Tibial nerve (tissue), 4 donors: ENCODE measurements at places on chromosomes 12 and 14. TPM values are rescaled to one million over a fixed set of nuclear protein-coding genes. Genes with fewer than 3 reads are reported as not detected.

DNA sequence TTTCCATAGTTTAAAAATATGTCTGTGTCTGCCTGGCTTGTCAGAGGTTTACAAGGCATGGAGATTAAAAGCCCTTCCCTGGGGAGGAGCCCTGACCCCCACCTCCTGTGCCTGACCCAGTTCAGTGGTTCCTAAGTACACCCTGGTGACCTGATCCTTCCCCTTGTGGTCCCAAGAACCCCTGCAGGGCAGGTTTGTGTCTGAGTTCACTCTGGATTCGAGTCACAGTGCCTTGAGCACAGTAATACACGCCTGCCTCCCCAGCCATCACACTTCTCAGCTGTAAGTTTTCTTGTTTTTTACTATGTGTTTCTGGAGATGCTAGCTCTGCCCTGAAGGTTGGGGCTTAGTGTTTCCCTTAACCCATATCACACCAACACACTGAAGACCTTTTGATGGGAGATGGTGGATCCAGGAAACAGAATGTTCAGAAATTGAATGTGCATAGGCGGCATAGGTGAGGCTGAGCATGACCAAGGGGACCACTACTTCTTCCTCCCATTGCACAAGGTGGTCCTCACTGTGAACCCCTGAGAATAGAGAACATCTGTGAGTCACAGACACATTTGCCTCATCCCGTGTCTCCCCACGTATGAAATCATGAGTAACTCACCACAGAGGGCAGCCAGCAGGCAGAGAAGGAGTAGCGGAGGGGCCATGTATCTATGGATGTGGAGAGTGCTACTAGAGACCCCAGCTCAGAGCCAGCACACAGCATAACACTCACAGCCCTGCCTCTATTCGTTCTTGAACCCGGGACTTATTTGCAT, 962.9 kb downstream of the TMEM121 start:
- no peaks in the 10 kb centered on the region for H3K36me3 ChIP-seq
- no peak for DNase-seq
- no peaks in the 10 kb centered on the region for H3K4me1 ChIP-seq
- no peak overlapping the region for H3K27ac ChIP-seq
- H3K4me3 ChIP-seq: no peak overlapping the region
- no peaks in the 10 kb centered on the region for H3K27me3 ChIP-seq

GRCh38 chr12:105109465-105110212, 2.1 kb downstream of the WASHC4 start:
- no peaks in the 10 kb centered on the region for H3K4me1 ChIP-seq
- H3K4me3 ChIP-seq: no peak overlapping the region
- no peaks in the 10 kb centered on the region for H3K27me3 ChIP-seq

DNA sequence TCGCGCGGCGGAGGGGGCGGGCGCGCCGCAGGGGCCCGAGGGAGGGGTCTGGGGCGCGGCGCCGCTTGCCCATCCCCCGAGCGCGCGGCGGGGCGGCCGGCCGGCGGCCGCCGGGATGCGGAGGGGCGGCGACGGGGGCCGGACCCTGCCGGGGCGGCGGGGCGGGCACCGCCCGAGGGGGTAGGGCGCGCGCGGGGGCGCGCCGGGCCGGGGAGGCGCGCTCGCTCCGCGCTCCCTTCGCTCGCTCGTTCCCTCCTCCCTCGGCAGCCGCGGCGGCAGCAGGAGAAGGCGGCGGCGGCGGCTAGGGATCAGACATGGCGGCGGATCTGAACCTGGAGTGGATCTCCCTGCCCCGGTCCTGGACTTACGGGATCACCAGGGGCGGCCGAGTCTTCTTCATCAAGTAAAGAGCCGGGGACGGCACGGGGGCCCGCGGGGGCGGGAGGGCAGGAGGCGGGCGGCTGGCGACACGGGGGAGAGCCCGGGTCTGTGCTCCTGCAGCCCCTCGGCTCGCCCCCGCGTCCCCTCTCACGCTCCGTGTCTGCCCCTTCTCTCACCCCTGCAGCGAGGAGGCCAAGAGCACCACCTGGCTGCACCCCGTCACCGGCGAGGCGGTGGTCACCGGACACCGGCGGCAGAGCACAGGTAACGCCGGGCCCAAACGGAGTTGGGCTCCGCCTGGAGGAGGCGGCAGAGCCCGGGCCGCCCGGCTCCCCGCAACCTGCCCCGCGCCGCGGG, at the start of gene PLEKHA5:
TSS of gene PLEKHA5 (plus strand) at position 248 of the 738 bp plus-strand sequence. CDS start at position 315, 67 bp downstream.
- peak within 1 kb of the TSS; percentile 65 for H3K27ac ChIP-seq
- H3K4me1 ChIP-seq: no peaks in the 10 kb centered on the region
- peak; percentile 52 for DNase-seq
- H3K36me3 ChIP-seq: no peaks in the 10 kb centered on the region

DNA sequence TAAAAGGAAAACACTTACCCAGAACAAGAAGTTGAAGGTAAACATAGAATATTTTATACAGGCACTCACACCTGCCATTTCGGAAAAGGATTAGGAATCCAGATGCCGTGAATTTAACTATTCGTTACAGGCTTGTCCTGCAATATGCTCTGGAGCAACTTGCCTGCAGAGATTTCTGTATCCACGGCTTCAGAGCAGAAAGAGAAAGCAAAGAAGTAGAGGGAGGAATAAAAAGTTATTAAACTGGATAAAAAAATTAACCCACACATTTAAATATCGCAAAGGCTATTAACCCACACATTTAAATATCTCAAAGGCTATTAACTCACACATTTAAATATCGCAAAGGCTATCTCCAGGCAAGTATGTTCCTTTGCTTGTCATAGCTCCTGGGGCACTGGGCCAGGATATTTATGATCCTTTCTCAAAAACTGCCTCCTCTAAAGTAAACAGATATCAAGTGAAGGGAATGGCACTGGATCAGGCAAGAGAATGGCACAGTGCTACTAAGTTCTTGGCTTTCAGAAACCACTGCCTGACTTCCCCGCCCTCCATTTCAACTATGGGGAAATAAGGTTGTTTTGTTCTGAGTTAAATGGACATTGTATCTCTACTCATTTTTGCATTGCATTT, at the start of gene TSPAN8:
TSS of gene TSPAN8 (minus strand) at position 399 of the 633 bp plus-strand sequence. CDS start at position 78, 321 bp downstream.
- peak within 1 kb of the TSS; percentile 67 for H3K27ac ChIP-seq
- H3K4me1 ChIP-seq: no peaks in the 10 kb centered on the region
- no peaks in the 10 kb centered on the region for H3K36me3 ChIP-seq
- peak within 1 kb of the TSS; percentile 16 for H3K4me3 ChIP-seq

- H3K4me1 ChIP-seq: no peaks in the 10 kb centered on the region
- H3K27ac ChIP-seq: no peak overlapping the region
- no peaks in the 10 kb centered on the region for H3K36me3 ChIP-seq
- no peaks in the 10 kb centered on the region for H3K27me3 ChIP-seq
- H3K4me3 ChIP-seq: no peak overlapping the region
These were observed 1193.3 kb downstream of the FLRT2 start for GRCh38 chr14:86723254-86723624.

GRCh38 chr14:22494486-22495135, 94.4 kb downstream of the DAD1 start:
- no peak overlapping the region for H3K4me3 ChIP-seq
- H3K4me1 ChIP-seq: no peaks in the 10 kb centered on the region
- peak overlapping the region; percentile 23 for H3K27ac ChIP-seq

DNA sequence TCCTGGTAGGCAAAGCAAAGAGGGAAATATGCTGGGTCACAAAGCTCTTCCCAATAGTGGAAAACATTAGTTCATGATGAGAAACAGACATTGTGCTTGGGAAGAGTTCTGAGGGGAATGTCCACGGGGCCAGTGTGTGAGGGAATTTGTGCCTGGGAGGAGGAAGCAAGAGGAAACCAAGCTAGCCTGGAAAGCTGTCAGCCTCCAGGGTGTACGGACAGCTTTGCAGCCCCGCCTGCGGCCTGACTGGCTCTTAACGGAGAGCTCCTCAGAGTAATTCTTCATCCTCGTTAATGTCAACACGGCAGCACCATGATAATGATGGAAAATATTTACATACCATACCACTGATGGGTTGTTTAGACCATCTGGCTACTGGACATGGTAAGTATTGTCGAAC, 32.4 kb downstream of the PITPNM2 start:
- no peaks in the 10 kb centered on the region for H3K36me3 ChIP-seq
- peaks cover 25% of the 10 kb centered on the region for H3K4me1 ChIP-seq
- no peak overlapping the region for H3K4me3 ChIP-seq
- no peak overlapping the region for H3K27ac ChIP-seq
- no peaks in the 10 kb centered on the region for H3K27me3 ChIP-seq
- DNase-seq: no peak

- no peak overlapping the region for H3K27ac ChIP-seq
- H3K4me3 ChIP-seq: peak overlapping the region; percentile 1
- H3K4me1 ChIP-seq: no peaks in the 10 kb centered on the region
- H3K36me3 ChIP-seq: no peaks in the 10 kb centered on the region
- DNase-seq: no peak
These were observed 186.7 kb upstream of the NEDD1 start for GRCh38 chr12:96720363-96720705.

GRCh38 chr12:111444925-111445725, 39.4 kb downstream of the SH2B3 start:
- H3K36me3 ChIP-seq: no peaks in the 10 kb centered on the region
- H3K4me3 ChIP-seq: no peak overlapping the region
- DNase-seq: no peak
- H3K27ac ChIP-seq: peak overlapping the region; percentile 16
- H3K27me3 ChIP-seq: no peaks in the 10 kb centered on the region

DNA sequence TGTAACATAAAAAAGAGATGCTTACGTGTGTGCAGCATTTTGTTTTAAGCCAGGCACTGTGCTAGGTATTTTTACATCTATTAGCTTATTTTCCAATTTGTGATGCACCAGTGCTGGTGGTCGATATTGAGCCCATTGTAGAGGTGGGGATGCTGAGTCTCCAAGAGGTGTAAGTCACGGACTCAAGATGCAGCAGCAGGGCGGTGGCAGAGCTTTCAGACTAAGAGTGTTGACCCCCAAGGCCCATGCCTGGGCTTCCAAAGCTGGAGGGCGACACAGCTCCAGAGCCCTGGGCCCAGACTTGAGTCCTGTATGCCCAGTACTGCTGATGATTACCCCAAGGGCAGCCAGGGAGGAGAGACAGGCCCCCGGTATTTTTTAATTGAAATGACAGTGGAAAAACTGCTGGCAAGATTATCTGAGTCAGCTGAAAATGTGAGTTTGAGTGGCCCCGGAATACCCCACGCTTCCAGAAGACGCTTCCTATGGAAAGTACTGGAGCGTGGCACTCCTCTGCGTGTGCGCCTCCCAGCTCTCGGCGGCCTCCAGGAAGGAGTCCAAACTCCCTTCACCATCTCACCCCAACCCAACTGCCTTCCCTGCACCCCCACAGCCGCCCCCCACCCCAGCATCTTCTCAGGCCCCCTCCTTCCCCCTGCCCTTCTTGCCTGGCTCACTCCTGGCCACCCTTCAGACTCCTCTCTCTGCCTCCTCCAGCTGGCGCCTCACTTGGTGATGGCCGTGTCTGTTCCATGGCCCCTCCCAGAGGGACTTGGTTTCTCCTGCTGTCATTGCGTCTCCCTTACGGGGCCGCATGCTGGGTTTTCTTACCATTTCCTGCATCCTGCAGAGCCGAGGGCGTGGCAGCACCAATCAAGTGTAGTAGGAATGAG, 40.7 kb downstream of the ELK3 start:
- H3K4me1 ChIP-seq: peaks cover 14% of the 10 kb centered on the region
- H3K27ac ChIP-seq: peak overlapping the region; percentile 10
- H3K36me3 ChIP-seq: no peaks in the 10 kb centered on the region

Gene KRT75
- not detected for total RNA-seq

Gene KRT71
- total RNA-seq: not detected

Gene RHNO1
- 7.3 TPM for total RNA-seq

Gene TECPR2
- total RNA-seq: 21.2 TPM
